ENCODE measurements at places on chromosomes 16 and 17.
A peak's percentile ranks its signal among the peaks of the same experiment; 100 is the strongest.

DNA sequence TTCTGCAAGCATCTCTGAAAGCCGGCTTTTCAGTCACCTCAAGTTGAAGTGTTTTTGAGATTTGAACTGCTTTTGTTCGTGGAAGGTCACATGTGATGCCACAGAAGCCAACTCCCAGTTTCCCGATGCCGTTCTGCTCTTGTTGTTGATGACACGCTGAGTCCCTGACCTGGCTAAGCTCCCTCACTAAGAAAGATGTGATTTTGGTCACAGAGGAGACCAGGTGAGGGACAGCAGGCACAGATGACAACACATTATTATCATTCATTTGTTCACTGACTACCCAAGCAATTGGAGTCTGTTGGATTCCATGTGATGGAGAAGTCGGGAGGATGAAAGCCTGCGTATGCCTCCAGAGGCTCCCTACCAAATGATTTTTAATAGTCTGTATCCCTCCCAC is 822.4 kb upstream of the RBFOX1 start:
- DNase-seq, result no peak

DNA sequence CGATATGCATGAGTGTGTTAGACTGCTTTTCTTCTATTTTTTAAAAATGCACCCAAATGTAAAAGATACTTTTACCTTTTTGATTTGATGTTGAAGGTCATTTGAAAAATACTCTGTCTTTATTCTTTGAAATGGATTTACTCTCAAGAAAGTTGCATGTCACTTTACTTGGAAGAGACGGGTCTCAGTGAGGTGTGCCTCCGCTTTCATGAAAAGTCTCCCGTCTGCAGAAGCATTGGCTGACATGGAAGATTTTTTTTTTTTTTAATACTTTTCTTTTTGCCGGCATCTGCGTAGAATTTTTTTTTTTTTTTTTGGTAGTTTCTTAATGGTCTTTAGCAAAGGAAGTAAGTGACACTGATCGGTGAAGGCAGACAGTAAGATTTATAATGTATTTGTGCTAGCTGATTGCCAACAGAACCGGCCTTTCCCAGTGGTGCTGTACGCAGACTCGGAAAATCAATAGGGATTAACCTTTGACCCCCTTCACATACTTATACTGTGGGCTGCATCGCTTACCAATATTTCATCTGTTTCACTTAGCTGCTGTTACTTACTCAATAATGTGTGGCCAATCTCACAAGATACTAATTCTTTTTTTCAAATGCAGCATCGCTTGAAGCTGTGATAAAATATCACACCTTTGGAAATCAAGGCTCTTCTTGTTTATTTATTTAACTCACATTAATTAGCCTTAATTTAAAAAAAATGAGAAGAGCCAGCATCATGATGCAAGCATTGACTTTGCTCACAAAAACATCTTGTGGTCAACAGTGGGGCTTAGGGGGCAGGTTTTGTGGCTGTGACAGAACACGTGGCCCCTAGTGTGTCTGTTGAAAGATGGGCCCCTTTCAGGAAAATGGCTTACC is 383.9 kb downstream of the WWOX start:
- DNase-seq, result peak; percentile 26

DNA sequence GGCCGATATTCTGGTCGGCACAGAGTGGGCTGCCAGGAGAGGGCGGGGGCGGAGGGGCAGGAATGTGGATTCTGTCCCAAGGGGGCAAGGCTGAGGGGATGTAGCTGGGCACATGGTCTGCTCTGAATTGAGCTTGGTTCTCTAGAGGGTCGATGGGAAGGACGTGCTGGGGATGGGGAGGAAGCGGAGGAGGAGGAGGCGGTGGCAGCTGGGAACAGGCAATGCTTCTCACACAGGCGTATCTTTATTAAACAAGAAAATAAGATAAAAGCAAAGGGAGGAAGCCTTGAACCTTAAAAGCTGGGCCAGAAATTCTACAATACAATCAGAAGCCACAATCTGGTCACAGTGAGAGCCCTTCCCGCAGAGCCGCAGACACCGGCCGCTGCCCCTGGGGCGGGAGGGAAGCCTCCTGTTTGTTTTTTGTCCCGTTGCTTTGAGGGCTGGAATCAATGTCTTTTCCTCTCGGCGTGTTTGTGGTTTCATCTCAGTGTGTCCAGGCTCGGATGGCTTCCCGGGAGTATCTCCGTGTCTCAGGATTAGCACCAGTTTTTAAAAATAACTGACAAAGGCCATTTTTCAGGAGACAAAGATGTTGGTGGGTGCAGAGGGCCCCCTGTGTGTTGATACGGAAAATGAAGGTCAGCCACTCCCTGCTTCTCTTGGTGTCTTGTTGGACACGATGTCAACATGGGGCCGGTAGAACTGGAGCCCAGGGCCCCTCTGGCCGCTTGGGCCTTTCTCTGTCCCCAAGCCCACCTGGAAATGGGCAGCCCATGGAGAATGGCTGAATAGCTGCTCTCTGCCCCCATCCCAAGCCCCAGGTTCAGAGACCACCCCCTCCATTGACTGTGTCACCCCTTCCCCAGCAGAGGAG is 12.3 kb upstream of the SLC7A5 start:
- DNase-seq, result no peak

DNA sequence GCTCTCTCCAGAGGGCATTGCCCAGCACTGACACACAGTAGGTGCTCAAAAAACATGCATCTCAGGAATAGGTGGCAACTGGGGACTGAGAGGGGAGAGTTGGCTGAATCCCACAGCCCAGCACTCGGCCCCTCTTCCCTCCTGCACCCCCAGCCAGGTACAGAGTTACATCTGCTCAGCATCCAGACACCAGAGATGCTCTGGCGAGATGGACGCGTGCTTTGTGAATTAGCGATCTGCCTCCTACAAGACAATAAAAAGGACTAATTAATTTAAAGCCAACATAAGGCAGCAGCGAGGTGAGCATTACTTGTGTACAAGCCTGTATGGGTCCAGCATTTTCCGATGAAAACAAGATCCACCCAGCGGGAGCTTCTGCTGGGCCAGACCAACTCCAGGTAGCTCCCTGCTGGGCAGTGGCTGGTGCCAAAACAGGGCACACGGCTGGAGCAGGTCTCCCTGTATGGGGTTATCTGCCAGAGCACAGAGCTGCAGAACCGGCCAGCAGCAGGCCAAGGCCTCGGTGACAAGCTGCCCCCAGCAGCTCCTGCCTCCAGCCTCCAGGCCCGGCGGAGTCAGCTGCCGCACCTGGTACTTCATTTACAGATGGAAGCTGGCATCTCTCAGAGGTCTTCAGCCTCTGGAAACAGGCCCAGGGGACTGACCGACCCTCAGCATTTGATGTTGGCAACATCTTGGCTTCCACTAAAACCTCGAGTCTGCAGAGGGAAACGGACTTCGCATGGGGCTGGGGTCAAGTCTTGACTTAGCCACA is 219.7 kb upstream of the SDK2 start:
- no peak for DNase-seq

DNA sequence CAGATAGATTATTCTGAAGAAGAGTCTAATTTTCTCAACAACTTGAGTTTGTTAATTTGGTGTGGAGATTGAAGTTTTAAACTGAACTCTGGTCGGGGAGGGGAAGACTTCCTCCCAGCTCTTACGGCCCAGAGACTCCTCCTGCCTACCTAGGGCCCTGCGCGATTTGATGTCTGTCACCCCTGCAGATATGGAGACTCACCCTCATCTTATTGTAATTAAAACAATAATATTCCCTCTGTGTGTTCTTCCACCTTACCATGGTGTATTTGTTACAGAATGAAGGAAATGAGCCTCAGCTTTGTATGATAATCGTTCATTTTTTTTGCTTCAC is 184.4 kb upstream of the CACNG5 start:
- DNase-seq, result no peak

DNA sequence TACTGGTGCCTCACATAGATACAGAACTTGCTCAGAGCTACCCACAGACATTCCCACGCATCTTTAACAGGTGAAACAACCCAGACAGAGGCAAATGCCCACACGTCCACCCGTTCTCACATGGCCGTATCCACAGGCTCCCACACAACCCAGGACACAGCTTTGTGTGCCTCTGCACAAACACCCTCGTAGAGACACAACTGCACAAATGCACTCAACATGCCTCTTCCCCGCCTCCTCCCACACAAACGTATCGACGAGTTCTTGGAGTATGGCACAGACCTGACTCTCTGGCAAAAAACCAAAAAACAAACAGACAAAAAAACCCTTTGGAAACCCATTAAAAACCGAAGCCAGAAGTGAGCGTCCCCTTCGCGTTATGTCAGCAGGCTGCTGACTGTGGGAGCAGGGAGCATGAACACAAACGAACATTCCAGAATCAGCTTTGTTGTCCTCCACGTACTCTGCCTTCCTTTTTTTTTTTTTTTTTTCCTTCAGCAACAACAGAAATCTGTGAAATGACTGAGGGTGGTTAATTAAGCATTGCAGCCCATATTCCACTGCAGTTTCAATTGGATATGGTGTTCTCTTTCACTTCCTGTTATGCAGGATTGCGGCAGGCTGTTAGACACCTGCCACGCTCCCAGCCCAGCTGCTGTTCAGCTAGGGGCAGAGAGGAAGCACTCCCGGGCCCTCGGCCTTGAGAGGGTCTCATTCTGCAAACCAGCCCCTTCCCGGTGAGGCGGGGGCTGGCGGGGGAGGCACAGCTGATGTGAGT is 313.7 kb downstream of the MAF start:
- DNase-seq, result no peak

DNA sequence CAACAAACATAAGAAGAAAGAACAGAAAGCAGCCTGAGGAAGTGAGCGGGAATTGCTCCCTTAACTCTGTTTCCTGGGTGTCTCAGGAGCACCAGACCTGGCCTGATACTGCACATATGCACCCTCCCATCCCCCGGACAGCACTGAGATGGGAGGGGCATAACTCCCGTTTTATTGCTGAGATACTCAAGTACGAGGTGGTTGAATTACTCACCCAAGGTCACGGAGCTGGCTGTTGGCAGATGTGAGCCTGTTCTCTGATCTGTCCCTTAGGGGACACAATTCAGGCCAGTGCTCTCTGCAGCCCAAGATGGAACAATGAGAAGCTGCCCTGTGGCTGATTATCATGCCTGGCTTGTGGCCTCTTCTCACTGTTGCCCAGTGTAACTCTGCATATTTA is 9.1 kb upstream of the MED9 start:
- no peak for DNase-seq

DNA sequence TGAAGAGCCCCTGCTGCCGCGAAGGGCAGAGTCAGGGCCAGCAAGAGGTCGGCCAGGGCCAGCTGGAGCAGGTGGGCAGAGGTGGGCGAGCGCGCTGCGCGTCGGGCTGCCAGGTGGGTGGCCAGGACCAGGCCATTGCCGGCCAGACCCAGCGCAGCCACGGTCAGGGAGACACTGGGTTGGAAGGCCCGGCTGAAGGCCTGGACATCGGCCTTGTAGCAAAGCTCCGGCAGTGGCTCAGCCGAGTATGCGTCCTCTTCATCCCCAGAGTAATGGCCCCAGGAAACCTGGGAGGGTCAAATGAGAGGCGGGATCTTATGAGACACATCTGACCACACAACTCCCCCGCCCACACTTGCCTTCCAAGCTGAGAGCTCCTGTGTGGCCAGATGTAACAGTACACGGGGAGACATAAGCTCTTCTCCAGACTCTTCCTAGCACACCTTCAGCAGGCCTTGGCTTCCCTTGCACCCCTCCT is 1.3 kb downstream of the CCR10 start:
- DNase-seq, result no peak

GRCh38 chr16:84836234-84836647 is 16.5 kb downstream of the CRISPLD2 start:
- DNase-seq, result no peak

DNA sequence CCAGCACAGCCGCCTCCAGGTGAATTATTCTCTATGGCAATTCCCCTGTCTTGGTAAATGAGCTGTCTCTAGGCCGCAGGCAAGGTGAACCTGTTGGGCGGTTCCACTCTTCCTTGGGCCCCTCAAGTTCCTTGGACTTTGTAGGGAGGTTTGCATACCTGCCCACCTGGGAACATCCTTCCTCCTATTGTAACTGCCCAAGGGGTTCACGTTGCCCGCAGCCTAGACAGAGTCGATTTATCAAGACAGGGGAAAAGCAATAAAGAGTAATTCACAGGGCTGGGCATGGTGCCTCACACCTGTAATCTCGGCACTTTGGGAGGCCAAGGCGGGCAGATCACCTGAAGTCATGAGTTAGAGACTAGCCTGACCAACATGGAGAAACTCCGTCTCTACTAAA is 122.5 kb downstream of the KCNJ18 start:
- DNase-seq, result no peak

GRCh38 chr16:79988721-79989220 is 388.2 kb upstream of the MAF start:
- no peak for DNase-seq

DNA sequence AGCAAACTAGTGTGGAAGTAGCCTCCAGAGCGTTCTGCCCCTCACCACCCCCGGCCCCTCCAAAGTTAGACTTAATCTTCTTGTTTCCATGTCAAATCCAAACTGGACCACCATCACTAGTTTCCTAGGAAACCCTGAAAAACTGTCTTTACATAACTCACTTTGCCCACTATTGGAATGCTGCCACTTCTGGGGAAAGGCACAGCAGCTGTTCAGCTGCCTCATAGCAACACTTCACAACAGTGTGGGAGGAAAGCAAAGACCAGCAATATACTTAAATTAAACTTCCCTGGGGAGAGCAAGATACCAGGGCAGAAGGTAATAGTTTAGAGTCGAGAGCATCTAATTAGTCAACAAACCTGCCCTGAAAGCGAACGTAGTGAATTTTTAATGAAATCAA is 452.2 kb downstream of the KCNJ2 start:
- no peak for DNase-seq

GRCh38 chr17:80311216-80311827 is 50.7 kb downstream of the RNF213 start:
- no peak for DNase-seq

DNA sequence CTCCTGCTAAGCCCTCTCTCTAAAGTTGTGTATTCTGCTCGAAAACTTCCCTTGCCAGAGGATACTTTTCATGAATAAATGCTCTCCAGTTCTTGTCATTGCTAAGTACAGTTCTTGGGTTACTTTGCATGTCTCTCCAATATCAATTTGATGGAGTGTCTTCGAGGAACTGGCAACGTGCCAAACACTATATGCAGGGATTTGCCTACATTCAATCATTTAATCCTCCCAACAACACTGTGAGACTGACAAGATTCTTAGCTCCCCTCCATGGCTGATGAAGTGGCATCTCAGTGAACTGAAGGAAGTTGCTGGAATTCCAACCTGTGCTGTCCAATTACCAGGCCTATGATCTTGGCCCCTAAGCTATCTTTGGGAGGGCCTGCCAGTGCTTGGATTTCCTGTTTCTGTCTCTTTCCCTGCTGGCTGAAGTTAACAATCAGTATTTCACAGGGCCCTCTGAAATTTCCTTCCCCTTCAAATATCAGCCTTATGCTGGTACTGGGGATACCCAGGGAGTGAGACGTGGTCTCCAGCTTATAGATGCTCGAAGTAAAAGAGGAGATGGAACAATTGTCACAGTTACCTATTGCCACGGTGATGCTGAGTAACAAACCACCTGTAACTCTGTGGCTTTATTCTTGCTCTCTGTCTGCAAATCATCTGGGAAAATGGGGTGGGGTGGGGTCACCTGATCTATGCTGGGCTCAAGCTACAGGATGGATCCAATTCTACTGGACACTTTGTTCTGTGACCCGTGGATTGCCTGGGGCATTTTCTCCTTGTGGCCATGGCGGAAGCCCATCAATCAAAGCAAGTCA is 19.4 kb upstream of the CRISPLD2 start:
- no peak for DNase-seq

GRCh38 chr16:50099957-50100648 is 34.3 kb downstream of the HEATR3 start:
- DNase-seq, result no peak
